ENCODE measurements at places on chromosomes 13 and 19.

DNA sequence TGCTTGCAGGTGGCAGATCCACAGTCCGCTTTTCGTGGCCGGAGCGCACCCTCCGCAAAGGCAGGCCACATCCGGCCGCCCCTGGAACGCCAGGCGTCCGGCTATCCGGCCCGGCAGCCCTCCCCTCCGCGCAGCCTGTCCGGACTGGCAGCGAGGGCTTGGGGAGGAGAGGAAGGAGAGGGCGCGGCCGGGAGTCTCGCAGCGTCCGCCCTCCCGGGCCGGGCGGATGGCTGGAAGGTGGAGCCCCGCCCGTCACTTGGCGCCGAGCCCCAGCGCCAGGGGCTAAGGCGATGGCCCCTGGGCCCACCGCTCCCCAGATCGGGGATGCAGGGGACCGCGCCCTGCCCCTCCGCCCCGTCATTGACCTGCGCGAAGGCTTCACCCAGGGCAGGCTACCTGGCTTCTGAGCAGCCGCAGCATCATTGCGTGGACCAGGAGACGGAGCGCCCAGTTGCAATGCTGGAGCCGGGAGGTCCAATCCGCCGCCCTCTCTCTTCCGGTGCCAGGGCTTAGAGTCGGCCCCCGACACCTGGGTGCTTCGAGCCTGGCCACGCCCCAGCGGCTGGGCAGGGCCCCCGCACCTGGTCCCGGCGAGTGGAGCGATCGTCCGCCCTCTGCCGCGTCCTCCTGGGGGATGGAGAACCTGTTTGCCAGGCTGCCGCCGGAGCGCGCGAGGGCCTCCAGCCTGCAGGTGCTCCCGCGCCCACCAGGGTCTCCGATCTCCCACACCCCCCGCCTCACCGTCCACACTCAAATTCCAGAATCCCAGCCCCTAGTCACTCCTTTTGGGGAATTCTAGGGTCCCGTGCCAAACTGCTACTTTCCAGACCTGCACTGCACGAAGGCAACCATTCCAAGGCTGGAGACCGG, at the start of gene FUT1:
TSS of gene FUT1 (minus strand) at position 146 of the 870 bp plus-strand sequence. CDS start 1,360 bp downstream, outside the sequence.
- peak; percentile 78 for DNase-seq

- DNase-seq, result no peak
Observed at GRCh38 chr19:48624791-48625723, 5.8 kb downstream of the SPHK2 start.

- DNase-seq, result no peak
Observed at GRCh38 chr13:41909506-41909905, 51.4 kb downstream of the VWA8 start.

GRCh38 chr19:35249146-35249847, 495 bp downstream of the LSR start:
- DNase-seq, result no peak

- DNase-seq, result no peak
Observed at GRCh38 chr13:60790620-60791019, 393.6 kb downstream of the TDRD3 start.

- peak; percentile 77 for DNase-seq
Observed at GRCh38 chr19:47427241-47428176, 8.2 kb upstream of the MEIS3 start.

DNA sequence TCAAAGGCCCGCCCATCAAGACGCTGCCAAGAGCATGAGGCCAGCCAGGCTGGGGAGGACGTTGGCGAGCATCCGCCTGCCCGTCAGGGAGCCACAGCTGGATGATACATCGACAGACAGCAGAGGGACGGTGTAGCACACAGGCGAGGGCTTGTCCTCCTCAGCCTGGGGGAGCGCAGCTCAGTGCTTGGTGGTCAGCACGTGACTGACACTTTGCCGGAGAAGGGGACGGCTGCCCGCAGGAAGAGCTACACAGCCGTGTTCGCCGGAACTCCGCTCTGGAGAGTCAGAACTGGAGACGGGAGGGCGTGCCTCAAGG, 34.1 kb downstream of the CSNK1G2 start:
- no peak for DNase-seq

- peak; percentile 69 for DNase-seq
Observed at GRCh38 chr19:16185768-16186123, 536 bp downstream of the FAM32A start.

- DNase-seq, result peak; percentile 91
Observed at GRCh38 chr19:33124207-33125098, 7.5 kb upstream of the WDR88 start.

DNA sequence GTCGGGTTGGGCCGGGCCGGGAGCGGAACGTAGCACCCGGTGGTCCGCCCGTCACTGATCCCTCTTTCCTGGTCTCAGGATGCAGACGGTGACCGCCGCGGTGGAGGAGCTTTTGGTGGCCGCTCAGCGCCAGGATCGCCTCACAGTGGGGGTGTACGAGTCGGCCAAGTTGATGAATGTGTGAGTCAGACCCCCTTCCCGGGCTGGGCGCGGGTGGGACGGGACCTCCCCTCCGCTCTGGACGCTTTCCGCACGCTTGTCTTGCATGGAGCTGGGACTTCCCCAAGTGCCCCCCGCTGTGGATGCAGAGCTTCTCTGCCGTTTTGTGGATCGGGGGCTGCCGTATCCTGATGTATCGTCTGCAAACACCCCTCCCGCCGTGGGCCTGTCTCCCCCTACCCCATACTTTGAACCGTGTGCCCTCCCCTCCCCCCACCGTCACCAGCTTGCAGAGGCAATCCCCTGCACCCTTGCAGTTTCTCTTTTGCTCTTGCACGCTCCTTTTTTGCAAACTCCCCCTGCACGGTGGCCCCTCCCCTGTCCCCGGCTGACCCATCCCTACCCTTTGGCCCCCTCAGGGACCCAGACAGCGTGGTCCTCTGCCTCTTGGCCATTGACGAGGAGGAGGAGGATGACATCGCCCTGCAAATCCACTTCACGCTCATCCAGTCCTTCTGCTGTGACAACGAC, 669 bp downstream of the GADD45B start:
- DNase-seq, result peak; percentile 42

GRCh38 chr13:49346460-49346859, 97.4 kb downstream of the CAB39L start:
- DNase-seq, result no peak

- DNase-seq, result no peak
Observed at GRCh38 chr13:61024046-61024445, 391.6 kb downstream of the PCDH20 start.

DNA sequence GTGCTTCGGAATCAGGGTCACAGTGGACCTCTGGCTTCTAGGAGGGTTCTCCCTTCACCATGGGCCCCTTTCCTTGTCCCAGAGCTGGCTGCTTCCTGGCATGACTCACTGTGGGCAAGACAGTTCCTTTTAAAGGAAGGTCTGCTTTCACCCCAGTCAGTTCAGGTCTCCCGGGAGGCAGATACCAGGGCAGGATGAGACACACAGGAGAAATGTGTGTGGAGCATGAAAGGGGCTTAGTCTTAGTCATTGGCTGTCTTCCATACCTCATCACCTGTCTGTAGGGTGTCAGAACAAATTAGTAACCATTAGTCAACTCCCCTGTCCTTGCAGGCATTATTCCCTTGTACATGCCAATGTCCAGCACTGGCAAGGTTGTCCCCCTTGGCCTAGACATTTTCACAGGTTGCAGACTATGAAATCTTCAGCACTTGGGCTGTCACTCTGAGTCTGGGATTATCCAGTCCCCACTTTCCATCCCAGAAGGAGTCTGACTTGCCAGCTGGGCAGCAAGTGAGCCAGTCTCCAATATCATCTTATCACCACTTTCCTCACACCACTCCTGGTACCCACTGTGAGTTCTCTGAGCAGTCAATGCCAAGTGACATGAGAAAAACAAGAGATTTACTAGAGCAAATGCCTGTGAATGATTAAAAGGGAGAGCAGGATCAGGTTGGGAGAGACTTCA, 76.8 kb upstream of the MEDAG start:
- no peak for DNase-seq

- DNase-seq, result no peak
Observed at GRCh38 chr13:66689628-66690027, 540.5 kb downstream of the PCDH9 start.

DNA sequence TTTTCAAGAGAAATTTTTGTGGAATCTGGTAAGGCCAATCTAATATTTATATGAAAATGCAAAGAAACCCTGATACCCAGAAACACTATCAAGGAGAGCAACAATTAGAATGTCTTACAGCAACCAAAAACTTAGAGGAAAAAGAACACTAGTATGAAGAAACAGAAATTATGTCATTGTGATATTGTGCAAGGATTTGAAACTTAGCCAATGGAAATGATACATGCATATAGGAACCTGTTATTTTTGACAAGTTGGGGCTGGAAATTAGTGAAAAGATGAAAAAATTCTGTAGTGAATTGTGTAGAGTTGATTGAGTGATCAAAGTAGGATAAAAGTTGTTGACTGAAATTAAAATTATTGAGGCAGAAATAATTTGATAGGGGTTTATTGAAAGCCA, 792.6 kb upstream of the SLITRK6 start:
- DNase-seq, result no peak

DNA sequence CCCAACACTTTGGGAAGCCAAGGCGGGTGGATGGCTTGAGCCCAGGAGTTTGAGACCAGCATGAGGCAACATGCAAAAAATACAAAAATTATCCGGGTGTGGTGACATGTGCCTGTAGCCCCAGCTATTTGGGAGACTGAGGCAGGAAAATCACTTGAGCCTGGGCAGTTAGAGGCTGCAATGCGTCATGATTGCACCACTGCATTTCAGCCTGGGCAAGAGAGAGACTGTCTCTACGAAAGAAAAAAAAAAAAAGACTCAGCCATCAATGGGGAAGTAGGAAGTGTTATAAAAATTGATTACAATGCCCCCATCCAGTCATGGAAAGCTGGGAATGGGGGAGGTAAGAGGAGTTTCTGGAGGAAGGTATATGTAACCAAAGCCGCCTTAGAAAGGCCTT, 5.4 kb downstream of the TYK2 start:
- DNase-seq, result no peak

- peak; percentile 75 for DNase-seq
Observed at GRCh38 chr13:76879203-76879882, 6.9 kb downstream of the KCTD12 start.

DNA sequence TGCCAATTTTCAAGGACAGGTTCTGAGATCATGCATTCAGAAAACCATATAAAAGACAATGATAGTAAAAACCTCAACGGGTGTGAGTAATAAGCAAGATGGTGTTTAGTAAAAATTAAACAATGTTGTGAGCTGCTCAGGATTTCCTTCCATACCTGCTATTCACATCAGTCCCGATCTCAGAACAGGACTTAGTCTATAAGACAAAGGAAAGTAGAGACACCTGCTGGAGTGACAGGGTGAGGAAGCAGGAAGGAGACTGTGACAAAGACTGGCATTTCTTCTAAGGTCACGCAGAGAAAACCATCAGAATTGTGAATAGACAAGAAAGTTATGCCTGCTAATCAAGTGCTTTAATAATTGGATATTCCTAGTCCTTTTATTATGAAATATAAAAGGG, 648.0 kb downstream of the DACH1 start:
- peak; percentile 41 for DNase-seq

- no peak for DNase-seq
Observed at GRCh38 chr13:30714629-30715371, 20.5 kb upstream of the ALOX5AP start.

DNA sequence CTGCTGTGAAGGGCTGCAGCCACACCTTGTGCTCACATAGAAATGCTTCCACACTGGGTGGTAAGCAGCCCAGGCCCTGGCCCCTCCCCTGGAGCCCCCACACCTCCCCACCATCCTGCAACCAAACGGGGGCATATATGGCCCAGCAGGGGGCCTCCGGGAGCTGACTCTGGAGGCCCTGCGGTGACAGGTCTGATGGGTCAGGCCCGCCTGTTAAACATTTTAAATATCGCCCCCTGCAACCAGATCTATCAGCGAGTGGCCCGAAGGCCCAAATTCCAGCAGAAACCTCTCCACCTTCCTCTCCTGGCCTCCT, 48.0 kb upstream of the KATNAL1 start:
- peak; percentile 78 for DNase-seq

DNA sequence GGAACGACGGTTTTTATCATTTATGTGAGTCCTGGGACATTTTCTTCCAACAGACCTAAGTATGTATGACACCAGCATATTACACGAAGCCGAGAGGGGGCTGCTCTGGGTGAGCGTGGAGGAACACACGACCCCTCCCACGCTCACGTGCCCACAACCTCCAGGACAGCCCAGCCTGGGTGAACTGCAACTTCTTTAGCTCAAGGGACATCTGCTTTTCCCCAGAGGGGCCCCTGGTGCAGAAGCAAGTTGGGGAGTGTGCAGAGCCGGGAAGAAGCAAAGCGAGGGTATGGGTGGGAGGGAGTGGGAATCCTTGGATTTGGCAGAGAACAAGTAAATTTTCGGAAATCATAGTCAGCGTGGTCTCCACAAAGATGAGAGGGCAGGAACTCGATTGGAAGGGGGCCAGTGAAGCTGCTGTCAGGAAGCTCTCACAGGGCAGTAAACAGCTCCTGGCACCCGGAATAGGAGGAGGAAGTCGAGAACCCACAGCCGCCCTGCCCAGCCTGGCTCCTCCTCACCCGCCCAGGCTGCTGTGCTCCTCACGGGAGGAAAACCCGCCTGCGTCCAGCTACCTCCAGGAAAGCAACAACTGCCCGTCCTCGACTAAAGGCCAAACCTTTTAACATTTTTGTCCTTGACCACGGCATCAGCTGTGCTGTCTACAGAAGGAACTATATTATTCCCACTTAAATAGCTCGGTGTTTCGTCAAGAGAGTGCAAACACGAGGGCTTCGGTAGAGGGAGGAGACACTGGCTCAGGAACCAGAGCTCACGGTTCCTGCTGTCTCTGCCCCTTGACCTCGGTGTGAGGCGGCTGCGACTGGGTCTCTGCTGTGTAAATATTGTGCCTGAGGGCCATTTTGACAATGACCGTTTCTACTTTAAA, 17.2 kb upstream of the CFAP97D2 start:
- DNase-seq, result peak; percentile 74

GRCh38 chr13:103859952-103860351, 793.7 kb upstream of the SLC10A2 start:
- DNase-seq, result peak; percentile 87

GRCh38 chr19:13214036-13214730, 64.0 kb downstream of the IER2 start:
- no peak for DNase-seq

DNA sequence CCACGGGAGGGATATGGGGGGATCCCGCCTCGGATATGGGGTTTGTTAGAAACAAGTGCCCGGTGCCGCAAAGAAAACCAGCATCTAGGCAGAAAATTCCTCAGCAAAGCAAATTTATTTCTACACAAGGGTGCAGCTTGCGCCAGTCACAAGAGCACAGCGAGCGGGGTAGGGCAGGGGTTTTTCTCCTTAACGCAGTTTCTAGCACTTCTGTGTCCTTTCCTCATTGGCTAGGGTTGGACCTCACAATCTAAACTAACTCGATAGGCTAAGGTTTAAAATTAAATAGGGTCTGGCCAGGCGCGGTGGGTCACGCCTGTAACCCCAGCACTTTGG, 595 bp downstream of the ZNF440 start:
- peak; percentile 65 for DNase-seq

GRCh38 chr19:4042731-4043082, 24.0 kb downstream of the ZBTB7A start:
- DNase-seq, result no peak
